Caudate nucleus (tissue), 63 donors: ENCODE measurements at places on chromosomes 5 and 9.
A peak's percentile ranks its signal among the peaks of the same experiment; 100 is the strongest.

GRCh38 chr9:123102375-123103113 lies 69.1 kb downstream of the GPR21 start:
- peak; percentile 33 for DNase-seq

DNA sequence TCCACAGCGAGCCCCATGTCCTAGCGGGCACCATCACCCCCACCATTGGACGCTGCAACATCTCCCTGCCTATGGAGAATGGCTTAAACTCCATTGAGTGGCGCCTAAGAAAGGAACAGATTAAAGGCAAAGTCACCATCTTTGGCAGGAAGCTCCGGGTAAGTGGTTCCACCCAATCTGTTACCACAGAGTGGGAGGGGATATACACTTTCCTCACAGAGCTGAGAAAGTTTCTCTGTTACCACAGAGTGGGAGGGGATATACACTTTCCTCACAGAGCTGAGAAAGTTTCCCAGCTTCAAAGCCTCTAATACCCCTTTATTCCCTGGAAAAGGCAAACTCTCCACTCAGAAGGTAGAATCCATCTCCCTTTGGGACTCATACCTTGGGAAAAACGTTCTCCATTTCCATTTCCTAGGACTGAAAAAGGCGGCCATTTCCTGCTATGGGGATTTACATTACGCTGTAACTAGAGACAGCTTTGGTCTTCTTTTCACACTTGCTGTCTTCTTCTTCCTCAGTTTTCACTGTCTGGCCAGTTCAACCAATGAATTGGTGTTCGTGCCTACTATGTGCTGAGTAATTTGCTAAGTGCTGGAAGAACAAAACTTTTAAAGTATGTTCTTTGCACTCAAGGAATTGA lies 63.4 kb upstream of the WWC1 start:
- DNase-seq: no peak

DNA sequence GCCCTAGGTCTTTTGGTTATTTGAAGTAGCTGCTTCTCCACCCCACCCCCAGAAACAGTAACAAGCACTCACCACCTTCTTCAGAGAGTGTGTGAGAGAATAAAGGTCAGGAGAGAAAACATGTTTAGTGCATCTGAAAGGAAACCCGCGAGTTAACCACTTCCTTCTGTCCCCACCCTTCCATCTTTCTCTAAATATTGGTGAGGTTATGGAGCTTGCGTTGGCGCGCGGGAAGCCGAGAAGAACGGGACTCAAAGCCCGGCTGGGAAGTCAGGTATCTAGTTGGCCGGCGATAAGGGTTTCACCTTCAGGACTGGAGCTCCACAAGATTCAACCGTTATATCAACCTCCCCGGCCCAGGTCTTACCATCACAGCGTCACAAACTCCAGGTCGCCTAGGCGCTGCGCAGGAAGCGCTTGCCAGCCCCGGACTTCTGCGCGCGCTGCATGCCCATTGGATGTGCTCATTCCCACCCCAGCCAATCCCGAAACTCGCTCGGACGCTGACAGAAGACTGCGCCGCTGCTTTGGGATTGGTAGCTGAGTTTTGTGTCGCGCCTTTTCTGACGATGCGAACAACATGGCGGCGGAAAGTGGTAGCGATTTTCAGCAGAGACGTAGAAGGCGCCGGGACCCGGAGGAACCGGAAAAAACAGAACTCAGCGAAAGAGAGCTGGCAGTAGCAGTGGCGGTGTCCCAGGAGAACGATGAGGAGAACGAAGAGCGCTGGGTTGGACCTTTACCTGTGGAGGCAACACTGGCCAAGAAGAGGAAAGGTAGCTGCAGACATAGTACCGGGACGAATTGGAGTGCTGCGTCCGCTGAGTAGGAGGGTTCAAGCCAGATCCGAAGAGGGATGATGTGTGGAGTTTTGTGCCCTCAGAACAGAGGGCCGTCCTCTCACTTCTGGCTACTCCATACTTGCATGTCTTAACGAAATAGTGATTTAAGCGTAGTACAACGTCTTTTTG lies at the start of the genes CENPK and PPWD1:
TSS of gene CENPK (minus strand) at position 438 of the 971 bp plus-strand sequence. CDS start 8,261 bp downstream, outside the sequence.
TSS of gene PPWD1 (plus strand) at position 566 of the 971 bp plus-strand sequence. CDS start at position 581, 15 bp downstream.
- peak; percentile 93 for DNase-seq

GRCh38 chr5:16773991-16774390 lies 157.2 kb upstream of the RETREG1 start:
- no peak for DNase-seq

DNA sequence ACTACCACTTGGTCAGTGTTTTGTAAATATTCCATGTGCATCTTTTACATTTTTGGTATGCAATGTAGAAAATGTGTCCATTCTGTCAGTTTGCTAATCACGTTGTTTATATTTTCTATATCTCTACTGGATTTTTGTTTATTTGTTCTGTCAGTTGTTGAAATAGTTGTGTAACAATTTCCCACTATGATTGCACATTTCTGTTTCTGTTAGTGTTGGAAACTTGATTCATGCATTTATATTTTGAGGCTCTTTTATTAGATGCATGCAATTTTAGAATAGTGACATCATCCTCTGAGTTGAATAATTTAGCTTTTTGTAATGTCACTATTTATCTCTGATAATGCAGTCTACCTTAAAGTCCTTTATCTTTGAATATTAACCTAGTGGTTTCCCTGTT lies 25.8 kb upstream of the LECT2 start:
- DNase-seq: no peak

- DNase-seq: no peak
These were observed 24.7 kb downstream of the WWC1 start for GRCh38 chr5:168316139-168316578.

GRCh38 chr5:168364151-168364661 lies 72.8 kb downstream of the WWC1 start:
- DNase-seq: no peak

GRCh38 chr9:87040410-87041009 lies 93.2 kb upstream of the GAS1 start:
- no peak for DNase-seq

- no peak for DNase-seq
These were observed 222.0 kb upstream of the KLF4 start for GRCh38 chr9:107711542-107711941.

GRCh38 chr5:58410441-58410840 lies 49.4 kb downstream of the PLK2 start:
- DNase-seq: no peak

DNA sequence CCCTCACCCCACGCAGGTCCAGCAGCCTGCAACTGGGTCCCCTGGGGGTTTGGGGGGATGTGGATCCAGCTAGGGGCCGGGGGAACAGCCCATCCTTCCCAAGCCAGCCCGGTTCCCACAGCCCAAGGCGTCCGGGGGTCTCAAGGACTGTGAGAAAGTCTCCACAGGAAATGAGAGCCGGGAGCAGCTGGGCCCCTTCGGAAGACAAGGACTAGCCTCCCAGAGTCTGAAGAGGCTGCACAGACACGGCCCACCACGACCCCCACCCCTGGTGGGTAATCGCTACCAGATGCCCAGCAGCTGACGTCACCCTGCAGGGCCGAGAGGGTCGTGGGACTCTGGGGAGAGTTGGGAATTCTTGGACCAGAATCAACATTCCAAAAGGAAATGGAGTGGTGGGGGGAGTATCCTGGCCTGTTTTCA lies 10.5 kb downstream of the SH2D3C start:
- DNase-seq: no peak

DNA sequence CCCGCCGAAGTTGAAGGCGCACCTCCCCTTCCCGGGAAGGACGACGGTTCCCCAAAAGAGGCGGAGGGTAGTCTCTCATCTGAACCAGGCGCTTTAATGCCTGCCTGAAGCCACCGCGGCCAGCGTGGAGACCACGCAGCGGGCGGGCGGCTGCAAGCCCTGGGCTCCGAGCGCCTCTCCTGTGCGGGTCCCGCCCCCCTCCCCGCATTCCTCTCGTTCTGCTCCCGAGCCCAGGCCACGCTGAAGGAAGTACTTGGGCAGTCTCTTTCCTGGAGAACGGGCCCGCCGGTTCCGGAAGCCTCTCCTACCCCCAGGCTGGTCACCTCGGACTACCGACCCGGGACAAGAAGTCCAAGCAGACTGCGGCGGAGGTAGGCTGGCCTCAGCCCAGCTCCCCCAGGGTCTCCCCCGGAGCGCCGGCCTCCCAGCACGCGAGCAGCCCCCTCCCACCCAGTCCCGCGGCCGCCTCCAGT lies 571 bp downstream of the PPIC start:
- peak; percentile 20 for DNase-seq

GRCh38 chr9:135083831-135084230 lies 3.6 kb upstream of the OLFM1 start:
- no peak for DNase-seq

DNA sequence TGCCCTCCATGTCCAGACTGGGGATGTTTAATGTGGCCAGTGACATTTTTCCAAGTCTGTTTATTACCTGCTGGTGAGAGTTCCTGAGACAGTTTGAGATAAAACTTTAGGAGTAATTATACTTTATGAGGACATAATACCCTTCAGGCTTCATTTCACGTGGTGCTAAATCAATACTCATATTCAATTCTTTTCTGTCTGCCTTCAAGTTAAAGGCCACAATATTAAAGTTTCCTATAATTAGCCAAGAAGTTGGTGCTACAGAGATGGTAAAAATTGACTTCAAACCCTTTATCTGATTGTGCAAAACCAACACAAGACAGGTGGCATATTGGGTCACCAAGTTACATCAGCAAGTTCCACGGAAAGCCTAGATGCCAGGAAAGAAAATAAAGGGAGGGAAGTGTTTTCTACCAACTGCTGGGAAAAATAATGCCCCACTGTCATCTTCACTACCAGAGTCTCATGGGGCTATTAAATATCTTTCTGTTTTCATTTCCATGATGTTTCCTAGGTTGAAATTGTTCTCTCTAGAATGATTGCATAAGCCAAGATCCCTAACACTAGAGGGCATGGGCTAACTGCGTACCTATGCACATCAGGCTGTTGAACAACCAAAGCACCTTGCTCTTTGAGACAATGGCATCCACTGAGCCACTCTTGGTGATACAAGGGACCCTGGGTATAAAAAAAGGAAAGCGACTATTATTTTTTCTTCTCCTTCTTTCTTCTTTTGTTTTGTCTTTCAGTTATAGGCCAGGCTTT lies 68.7 kb downstream of the INSYN2B start:
- no peak for DNase-seq

- no peak for DNase-seq
These were observed 81.3 kb upstream of the CTSL start for GRCh38 chr9:87644659-87645058.

DNA sequence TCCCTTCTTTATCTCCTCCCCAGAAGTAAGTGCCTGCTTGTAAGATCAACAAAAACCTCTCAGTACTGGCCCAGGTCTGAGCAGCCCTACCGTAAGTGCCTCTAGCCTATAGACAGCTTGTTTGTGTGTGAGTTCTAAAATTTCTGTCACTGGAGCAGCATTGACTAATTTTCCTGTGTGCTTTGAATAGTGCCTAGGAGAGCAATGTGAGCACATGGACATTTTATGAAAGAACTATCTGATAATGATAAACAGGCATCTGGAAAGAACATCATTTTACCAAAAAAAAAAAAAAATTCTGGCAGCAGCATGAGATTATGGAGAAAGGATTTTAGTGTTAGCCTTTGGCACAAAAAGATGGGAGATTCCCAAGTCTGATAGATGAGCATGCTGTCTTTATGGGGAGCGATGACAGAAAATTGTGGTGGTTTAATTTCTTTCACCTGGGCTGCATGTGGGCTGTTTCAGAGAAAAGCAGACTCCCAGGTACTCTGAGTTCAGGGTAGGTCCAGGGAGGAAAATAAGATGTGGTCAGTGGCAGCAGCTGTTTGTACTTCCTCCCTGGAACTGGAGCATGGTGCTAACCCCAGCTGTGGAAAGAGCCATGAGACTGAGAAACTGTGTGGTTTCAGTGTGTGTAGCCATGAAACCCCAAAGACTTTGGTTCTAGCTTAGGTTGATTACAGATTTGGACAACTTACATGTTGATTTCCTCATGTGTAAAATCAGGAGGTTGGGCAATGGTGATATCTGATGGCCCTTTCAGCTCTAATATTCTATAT lies 419.9 kb downstream of the NTRK2 start:
- DNase-seq: no peak

- DNase-seq: no peak
These were observed 15.4 kb downstream of the GPRIN1 start for GRCh38 chr5:176594554-176594953.

DNA sequence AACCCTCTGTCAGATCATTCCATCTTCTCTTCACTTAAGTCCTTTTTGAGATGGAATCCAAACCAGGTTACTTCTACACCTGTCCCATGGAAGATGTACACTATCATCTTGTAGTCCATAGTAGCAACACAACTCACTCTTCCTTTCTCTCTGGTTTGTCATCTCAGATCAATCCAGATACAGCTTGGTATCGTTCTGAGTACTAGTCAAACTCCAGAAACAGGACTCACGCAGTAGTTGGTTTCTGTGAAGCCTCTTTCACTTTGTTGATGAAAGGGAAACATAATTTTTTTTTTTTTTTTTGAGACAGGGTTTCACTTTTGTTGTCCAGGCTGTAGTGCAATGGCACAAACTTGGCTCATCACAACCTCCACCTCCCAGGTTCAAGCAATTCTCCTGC lies 484.0 kb downstream of the PRDM9 start:
- no peak for DNase-seq

GRCh38 chr5:2250365-2250950 lies 367.7 kb upstream of the IRX4 start:
- DNase-seq: no peak

- DNase-seq: no peak
These were observed 79.0 kb downstream of the SPRY4 start for GRCh38 chr5:142245786-142246185.

GRCh38 chr9:87950765-87951488 lies 23.4 kb downstream of the CDK20 start:
- DNase-seq: no peak

DNA sequence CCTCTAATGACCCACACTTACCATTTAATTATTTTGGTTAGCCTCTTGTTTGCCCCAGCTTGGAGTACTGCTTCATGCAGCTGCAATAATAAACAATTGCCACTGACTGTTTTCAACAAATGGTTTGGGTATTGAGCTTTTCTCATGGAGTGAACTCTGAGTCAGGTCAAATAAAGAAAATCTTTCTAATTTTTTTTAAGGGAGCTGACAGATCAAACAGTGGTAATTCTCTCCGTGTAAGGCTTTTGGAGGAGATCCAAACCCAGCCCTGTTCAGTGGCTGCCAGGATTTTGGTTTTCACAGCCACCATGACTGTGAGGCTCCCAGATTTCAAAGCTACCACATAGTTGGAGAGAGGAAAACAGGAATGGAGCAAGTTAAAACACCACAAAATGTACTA lies 110.7 kb upstream of the EFNA5 start:
- no peak for DNase-seq

DNA sequence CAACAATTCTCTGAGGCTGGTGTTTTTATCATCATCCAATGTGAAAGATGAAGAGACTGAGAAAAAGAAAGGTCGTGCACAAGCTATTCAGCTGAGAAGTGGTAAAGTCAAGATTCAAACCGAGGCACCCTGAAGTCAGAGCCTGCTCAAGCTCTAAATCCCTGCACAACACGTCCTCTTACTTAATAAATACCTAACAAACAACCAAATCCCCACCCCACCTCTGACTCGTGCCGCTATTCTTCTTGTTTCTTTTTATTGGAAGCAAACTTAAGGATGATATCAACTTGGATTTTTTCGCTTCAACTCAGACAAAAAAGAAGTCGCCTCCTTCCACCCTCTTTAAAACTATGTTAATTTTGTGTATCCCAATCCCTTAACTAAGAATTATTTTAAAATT lies 140.2 kb downstream of the CEP120 start:
- DNase-seq: no peak
